ENCODE measurements at places on chromosomes 7 and 10.

DNA sequence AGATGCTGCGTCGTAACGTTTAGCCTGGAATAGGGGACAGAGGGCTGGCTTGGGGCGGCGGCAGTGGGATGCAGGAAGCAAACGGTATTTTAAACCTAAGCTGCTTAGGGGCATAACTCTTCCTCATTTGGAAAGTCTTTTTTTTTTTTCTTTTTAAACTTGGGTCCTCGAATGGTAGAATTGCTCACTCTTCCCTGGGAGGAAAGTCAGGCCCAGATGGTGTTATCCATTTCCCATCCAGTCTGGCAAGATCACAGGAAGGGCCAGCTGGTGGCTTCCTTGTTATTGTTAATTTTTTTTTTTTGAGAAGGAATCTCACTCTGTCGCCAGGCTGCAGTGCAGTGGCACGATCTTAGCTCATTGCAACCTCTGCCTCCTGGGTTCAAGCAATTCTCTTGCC is 56.6 kb downstream of the TMEM209 start:
- no peak for DNase-seq

GRCh38 chr7:98500764-98501163 is 99.9 kb upstream of the BAIAP2L1 start:
- no peak for DNase-seq

DNA sequence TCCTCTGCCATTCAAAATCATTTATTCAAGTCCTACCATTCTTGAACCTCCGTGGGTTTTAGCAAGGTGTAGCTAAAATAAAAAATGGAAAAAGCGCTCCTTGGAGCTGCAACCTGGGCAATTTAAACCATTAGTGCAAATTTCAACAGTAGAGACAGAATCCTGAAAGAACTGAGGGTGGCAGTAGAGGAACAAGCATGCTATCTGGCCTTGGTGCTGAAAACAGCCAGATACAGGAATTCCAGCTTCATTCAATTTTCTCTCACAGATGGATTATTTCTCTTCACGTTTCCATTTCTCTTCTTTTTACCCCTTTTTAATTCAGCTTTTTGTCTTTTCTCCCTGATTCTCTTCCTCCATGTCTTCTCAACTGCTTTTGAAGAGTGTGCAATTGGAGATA is 77.7 kb downstream of the OTUD1 start:
- DNase-seq = peak; percentile 27

DNA sequence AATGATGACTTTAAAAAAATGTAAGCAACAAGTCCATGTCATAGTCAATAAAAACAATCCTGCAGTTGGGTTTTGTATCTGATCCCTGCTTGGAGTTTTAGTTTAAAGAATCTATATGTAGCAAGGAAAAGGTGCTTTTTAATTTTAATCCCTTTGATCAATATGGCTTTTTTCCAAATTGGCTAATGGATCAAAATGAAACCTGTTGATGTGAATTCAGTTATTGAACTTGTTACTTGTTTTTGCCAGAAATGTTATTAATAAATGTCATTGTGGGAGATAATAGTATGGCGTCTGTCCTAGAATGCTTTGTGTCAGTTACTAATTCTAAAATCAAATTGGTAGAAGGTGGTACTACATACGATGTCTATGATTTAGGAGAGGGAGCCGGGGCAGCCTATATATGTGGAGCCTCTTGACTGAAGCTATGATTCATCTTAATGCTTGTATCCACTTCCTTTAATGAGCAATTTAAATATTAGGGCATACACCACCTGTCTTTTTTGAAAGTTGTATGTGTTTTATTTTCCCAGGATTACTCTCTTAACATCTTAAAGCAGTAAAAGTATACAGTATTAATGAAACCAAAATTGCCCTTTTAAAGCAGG is 10.3 kb upstream of the PBLD start:
- DNase-seq = no peak

GRCh38 chr10:34151481-34151880 is 663.6 kb downstream of the PARD3 start:
- no peak for DNase-seq

DNA sequence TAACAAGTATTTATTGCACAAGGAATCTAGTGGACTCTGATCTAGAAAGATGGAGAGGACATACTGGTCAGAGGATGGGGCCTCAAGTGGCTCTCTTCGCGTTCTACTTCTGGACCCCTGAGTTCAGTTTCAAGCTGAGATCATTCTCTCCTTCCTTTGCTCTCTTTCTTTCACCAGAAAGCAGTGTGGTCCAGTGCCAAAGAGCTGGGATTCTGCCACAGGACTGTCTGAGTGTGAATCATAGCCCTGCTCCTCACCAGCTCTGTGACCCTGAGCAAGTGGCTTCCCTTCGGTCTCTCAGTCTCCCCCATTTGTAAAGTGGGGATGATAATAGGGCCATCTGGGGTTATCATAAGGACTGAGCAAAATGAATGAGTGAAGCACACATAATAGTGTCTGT is 715.2 kb downstream of the SUGCT start:
- DNase-seq = no peak

DNA sequence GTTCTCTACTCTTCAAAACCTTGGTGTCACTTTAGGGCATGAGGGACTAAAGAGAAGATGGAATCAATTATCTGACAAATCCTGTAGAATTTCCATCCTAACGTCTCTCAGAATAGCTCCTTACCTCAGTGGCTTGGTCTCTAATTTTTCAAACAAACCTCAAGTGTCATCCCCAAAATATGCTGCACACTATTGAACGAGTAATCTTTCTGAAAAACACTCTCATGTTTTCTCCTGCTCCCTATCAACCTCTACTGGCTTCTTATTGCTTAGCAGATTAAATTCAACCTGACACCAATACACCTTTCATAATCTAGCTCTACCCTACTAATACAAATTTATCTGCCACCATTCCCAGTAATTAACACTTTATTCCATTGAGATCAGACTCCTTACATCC is 8.5 kb downstream of the CNOT4 start:
- peak; percentile 46 for DNase-seq

DNA sequence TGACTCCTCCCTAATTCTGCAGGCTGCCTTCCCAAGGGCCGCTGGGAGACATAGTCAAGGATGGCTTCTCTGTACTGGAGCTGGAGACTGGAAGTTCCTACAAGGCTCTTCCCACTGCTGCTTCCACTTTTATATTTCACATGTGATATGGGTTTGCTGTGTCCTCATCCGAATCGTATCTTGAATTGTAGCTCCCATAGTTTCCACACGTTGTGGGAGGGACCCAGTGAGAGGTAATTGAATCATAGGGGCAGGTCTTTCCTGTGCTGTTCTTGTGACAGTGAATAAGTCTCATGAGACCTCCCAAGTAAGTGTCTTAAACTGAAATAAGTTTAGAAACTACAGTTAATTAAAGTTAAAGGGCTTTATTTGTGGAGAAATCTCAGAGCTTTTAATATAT is 47.0 kb upstream of the BICC1 start:
- DNase-seq = no peak

- no peak for DNase-seq
These were observed 49.5 kb upstream of the PPP2R2D start for GRCh38 chr10:131851346-131851745.
